ENCODE measurements at places on chromosomes 3 and 15.

DNA sequence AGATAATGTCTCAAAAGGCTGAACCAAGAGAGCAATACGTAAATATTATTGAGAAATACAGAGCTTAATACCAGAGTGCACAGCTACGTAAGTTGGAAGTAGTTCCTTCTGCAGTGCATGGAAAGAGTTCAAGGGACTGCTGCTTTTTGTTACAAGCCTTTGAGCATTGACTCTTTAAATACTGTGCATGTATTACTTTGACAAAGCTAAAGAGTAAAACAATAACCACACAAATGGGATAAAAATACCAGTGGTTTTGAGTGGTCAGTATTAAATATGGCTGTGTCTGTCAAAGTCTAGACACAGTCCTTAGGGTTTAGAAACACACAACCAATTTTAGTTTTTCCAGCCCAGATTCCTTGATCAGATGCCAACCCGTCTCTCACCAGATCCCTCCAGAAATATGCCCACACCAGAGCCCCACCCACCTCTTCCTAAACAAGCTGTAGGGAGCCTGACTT is 62.1 kb downstream of the SSR3 start:
- DNase-seq: no peak

GRCh38 chr3:123258811-123259420 is 57.2 kb downstream of the SEC22A start:
- DNase-seq: no peak

GRCh38 chr3:172087602-172088580 is 48.5 kb downstream of the FNDC3B start:
- no peak for DNase-seq

- no peak for DNase-seq
Measured at GRCh38 chr3:108879915-108880314, 57.3 kb downstream of the TRAT1 start.

GRCh38 chr15:59521443-59521842 is 83.5 kb downstream of the FAM81A start:
- DNase-seq: no peak
